Fibroblast of skin of scalp (primary cell): ENCODE measurements at places on chromosomes 4 and X.

- DNase-seq, result no peak
Measured at GRCh38 chr4:117264072-117264471, 178.7 kb upstream of the TRAM1L1 start.

DNA sequence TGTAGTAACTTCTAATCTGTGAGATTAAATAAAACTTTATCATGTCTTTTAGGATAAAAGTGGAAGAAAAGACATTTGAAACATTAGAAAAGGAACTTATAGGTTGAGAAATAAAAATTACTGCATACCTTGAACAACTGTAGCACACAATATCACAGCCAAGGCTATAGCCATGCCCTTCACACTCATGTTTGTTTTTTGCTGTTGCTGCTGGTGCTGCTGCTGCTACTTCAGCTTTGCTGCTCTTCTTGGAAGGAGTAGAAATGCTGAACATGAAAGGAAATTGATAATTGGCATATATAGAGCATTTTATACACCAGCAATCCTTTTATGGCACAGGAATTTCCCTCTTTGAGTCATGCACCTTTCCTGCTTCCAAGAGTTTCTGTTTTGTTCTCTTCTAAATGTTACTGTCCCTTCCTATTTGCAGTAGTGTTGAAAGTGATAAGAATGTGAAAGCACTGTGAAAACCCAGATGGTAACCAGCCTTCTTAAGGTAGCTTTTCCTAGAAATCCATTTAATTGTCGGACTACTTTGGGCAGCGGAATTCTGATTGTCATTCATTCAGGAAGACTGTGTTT, at the start of gene CXCL11:
Gene CXCL11 (minus strand): TSS at position 272 of the 582 bp plus-strand sequence. CDS start 83 bp downstream, at position 189.
- no peak for DNase-seq

- no peak for DNase-seq
Measured at GRCh38 chr4:1047976-1048772, 36.7 kb downstream of the FGFRL1 start.

GRCh38 chr4:1003271-1004070, 8.0 kb upstream of the FGFRL1 start:
- DNase-seq, result no peak

DNA sequence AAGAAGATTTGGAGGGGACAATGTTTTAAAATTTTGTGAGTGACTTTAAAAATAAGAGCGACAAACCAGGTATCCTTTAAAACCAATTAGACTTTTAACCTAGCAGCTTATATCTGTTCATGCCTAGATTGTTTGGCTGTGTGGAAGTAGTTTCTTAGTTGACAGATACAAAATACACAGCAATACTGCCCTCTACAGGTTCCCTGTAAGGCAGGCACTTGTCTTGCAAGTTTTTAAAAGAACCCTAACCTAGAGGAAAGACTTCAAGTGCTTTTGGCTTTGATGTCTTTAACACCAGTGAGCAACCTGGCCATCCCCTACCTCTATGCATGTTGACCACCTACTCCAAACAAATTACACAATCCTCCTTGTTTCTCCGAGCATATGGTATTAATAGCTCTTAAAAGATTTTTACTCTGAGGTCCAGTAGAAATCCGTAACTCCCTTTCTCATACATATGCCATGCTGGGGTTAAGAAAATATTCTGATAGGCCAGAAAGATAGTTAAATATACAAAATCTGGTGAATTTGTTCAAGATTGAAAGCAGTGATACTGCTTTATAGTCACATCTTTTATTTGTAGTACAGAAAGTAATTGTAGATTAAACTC, 273.0 kb downstream of the ARHGAP24 start:
- DNase-seq, result peak; percentile 80

- no peak for DNase-seq
Measured at GRCh38 chrX:2311501-2311900, 189.3 kb downstream of the DHRSX start.

- no peak for DNase-seq
Measured at GRCh38 chr4:18075823-18076433, 54.4 kb upstream of the LCORL start.

- no peak for DNase-seq
Measured at GRCh38 chr4:25827897-25828296, 34.9 kb downstream of the SEL1L3 start.

- no peak for DNase-seq
Measured at GRCh38 chr4:1833307-1834046, 22.5 kb downstream of the LETM1 start.

DNA sequence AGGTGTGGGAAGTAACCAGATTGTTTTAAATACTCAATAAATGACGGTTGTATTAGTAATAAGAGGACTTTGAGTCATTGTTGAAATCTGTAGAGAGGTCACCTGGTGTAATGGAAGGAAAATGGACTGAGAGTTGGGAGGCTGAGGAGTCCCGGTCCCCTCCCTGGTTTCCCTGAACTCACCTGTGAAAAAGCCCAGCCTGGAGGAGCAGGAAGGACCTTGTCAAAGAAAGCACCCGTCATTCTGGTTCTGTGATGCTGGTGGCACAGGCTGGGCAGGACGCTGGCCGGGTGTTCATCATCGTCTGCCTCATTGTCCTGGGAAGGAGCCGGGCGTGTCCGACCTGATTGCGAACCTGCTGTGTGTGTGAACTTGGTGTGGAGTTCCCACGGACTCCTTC, 70.8 kb downstream of the SORCS2 start:
- no peak for DNase-seq

GRCh38 chr4:14289708-14290107, 662.2 kb upstream of the BOD1L1 start:
- DNase-seq, result no peak

DNA sequence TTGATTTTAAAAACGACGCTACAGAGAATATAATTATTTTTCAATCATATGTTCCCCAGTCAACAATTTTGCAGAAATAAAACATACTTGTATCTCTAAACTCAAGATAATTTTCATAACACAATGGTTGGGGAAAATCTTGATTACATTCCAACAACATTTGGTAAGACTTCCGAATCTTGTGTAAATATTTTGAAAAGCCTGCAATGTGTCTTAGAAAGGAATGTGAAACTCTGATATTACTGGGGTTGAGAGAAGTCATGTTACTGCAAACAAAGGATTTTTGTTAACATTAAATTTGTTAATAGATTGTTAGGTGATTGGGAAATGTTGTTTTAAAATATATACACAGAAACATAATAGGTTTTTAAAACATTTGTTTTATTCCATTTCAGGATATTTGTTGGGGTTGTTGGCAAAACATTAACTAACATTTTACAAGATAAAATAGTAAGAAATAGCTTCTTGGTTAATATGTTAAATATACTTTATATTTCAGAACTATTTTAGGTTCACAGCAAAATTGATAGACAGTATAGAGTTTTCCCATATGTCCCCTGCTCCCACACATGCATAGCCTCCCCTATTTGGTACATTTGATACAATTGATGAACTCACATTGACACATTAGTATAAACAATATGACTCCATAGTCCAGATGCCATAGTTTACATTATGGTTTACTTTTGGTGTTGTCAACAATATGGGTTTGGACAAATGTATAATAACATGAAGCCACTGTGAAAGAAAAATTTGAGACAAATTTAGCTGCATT, 218.6 kb upstream of the FAM47A start:
- DNase-seq, result no peak

DNA sequence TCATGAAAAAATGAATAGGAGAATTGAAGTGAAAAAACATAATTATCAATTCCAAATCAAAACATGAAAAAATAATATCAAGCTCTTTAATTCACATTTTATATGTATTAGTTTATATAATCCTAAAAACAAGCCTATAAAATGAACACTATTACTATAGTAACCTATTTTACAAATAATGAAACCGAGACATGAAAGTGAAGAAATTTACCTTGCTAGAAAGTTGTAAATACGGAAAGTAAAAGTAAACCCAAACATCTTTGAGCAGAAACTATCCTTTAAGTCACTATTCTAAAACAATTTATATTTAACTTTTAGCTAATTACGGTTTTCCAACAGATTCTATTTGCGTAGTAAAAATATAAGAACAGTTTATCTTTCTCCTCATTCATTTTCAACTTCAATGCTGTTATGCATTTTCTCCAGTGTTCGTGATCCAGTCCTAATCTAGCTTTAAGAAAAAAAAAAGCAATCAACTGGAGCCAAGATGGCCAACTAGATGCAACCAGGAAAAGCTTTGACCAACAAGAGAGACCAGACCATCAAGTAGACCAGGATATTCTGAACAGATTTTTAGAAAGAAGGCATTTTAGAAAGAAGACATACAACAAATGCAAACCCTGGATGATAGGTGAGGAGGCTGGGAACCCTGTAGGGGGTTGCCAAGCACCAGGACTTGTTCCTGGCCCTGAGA, 67.0 kb downstream of the DDX53 start:
- DNase-seq, result no peak

DNA sequence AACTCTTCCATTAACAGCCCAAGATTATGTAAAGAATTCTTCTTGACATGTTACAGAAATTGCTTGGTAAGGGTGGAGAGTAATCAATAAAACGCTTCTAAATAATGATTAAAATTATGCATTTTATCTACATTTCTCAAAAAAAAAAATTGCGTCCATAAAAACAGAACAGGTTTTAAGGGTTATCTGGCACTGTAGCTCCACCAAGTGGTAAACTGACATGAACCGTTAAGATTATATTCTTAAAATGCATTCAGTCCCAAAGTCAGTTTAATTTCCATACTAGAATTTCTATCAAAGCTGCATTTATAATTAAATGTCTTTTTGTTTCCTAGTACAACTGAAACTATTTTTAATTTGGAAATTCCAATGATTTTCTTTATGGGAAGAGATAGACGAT, 214.0 kb upstream of the UGT8 start:
- DNase-seq, result peak; percentile 65

DNA sequence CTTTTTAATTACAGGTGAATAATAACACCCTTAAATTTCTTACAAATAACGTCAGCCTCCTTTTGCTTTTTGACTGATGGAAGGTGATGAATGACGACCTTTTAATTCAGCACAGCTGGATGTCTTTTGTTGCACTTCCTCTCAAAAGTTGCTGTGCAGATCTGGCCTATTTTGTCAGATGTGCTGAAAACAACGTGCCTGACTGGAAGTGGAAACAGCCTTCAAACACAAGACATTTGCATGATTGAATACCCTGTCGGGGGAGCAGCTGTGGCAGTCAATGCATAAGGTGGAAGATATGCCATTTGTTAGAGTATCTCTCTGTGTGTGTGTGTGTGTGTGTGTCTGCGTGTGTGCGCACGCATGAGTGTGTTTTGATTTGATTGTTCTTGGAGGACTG, 579.7 kb downstream of the SPRY1 start:
- DNase-seq, result no peak

- no peak for DNase-seq
Measured at GRCh38 chrX:136814847-136815750, 34.4 kb upstream of the ARHGEF6 start.

DNA sequence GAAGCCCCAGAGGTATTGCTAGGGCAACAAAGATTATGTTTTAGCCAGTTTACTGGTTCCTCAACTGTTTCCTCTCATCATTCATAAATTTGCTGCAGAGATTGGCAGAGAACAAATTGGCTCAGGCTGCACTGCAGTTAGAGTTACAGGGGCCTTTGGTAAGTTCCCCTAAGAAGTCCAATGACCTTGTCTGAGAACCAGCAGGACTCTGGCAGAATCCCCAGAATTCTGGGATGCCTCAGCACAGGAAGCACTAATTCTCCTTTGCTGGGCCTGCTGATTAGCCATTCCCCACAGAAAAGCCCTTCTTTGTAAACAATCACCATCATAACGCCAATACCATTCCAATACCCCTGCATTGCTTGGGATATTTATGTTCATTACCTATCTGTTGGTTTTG, 151.3 kb downstream of the USP46 start:
- no peak for DNase-seq

DNA sequence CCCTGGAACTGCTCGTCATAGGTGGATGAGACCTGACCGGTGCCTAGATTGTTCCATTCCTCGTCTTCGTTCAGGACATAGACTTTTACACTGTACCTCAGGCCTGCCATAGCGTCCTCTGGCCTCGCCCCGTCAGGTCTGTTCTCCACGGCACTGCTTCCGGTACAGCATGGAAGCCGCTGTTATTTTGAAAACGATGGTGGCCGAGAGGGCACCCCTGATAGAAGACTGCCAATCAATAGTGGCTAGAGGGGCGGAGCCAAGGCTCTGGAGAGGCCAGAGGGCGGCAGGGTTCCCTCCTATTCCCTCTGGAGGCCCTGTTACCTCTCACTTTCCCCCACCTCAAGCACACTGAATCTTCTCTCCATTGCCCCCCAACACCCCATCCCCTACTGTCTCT, at the start of gene PPP4R3C:
Gene PPP4R3C (minus strand): TSS at position 155 of the 400 bp plus-strand sequence. CDS start 45 bp downstream, at position 110.
- no peak for DNase-seq

- no peak for DNase-seq
Measured at GRCh38 chrX:1589356-1590130, 1.9 kb upstream of the AKAP17A start.

DNA sequence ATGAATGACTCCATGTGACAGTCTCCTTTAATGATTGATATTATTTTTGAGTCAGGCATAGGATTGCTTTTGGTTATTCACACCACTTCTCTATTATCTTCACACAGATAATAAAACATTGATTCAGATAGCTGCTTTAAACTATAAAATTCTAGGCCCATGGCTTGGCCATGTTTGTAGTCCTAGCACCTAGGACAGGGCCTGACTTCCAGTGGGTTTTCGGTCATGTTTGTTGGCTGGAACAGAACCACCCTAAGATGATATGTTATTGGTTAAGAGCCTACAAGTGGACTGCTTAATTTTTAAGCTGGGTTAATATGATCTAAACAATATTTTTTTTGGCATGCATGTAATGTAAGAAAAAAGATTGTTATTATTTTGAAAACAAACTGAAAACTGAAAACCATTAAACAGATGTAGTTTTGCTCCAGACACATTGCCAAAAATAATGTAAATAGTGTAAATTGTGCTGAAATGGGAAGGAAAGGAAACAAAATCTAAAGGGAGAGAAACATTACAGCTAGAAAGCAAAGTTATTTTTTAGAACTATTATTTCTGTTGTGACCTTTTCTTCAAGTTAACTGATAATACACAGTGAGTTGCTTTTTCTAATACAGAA, 98.0 kb downstream of the FRAS1 start:
- DNase-seq, result no peak

DNA sequence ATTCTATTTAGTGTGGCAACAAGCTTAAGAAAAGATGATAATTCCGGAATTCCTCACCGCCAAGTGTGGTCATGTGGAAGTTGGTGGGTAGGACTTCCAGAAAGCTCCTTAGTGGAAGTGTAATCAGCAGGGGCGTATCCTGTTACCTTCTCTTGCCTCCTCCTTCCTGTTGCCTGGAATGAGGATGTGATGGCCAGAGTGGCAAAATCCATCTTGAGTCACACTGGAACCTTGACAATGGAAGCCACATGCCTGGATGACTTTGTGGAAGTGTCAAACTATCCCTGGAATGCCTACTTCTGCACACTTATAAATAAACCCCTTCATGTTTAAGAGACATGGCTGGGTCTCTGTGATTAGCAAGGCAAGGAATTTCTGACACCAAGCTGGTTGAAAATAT, 191.0 kb downstream of the PRDM5 start:
- DNase-seq, result peak; percentile 66

DNA sequence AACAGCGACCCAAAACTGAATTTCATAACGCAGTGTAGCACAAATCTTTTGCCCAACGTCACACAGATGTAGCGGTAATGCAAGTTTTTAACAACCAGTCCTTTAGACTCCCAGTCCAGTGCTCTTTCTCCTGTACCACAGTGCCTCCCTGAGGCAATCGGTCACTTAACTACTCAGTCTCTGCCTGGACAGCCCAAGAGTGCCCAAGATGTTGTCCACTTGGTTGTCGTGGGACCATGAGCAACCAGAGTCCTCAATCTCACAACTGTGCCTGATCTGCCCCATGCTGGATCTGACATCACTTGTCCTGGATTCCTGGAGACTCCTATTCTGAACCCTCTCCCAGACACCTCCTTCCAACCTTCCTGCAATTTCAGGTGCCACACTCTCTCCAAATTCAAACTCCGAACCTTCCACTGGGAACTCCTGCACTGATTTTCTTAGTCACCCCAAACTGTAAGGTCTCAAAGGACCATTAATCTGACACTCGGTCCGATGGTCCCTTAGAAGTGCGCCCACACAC, 702 bp downstream of the MMGT1 start:
- peak; percentile 27 for DNase-seq
